ENCODE measurements at places on chromosomes 7 and 10. TPM values are rescaled to one million over a fixed set of nuclear protein-coding genes. Genes with fewer than 3 reads are reported as not detected.

GRCh38 chr7:158325530-158326381 is 261.9 kb downstream of the PTPRN2 start:
- no peak overlapping the region for H3K4me3 ChIP-seq
- H3K27ac ChIP-seq, result no peak overlapping the region
- no peak for DNase-seq
- no peaks in the 10 kb centered on the region for H3K36me3 ChIP-seq
- H3K4me1 ChIP-seq, result no peaks in the 10 kb centered on the region
- H3K27me3 ChIP-seq, result no peaks in the 10 kb centered on the region

DNA sequence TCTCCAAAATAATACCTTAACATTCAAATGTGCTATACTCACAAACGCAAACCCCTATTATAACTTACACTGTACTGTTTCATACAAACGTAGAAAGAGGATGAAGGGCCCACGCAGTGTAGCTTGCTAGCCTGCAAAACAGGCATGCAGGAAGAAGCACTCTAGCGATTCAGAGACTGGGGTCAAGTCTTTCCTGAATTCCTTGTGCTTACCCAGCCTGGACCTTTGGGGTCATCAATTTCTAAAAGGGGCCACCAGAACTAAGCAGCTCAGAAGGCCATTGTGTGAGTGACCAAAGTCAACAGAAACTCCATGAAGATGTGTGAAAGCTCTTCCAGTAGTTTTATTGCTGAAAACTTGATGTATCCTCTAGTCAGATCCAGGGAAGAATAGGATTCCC is 111.9 kb downstream of the SVIL start:
- H3K27me3 ChIP-seq, result no peaks in the 10 kb centered on the region
- peaks cover 10% of the 10 kb centered on the region for H3K36me3 ChIP-seq
- H3K4me1 ChIP-seq, result no peaks in the 10 kb centered on the region
- DNase-seq, result no peak
- no peak overlapping the region for H3K4me3 ChIP-seq

GRCh38 chr10:51097546-51097945 is 23.3 kb downstream of the PRKG1 start:
- H3K4me3 ChIP-seq, result no peak overlapping the region
- H3K36me3 ChIP-seq, result no peaks in the 10 kb centered on the region
- no peaks in the 10 kb centered on the region for H3K27me3 ChIP-seq
- no peak overlapping the region for H3K27ac ChIP-seq
- no peak for DNase-seq

DNA sequence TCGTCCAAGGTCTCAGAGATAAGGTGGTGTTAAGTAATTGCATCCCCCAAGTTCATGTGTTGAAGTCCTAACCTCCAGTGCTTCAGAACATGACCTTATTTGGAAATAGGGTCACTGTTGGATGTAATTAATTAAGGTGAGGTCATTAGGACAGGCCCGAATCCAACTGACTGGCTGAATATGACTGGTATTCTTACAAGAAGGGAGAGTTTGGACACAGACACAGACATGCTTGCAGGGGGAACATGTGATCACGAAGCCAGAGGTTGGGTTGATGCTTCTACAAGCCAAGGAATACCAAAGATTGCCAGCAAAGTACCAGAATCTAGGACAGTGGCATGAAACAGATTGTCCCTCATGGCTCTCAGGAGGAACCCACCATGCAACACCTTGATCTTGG is 173.5 kb upstream of the LYZL2 start:
- H3K27ac ChIP-seq, result no peak overlapping the region
- H3K4me1 ChIP-seq, result no peaks in the 10 kb centered on the region
- DNase-seq, result no peak
- no peaks in the 10 kb centered on the region for H3K27me3 ChIP-seq
- no peak overlapping the region for H3K4me3 ChIP-seq

- DNase-seq, result no peak
- H3K4me3 ChIP-seq, result peak overlapping the region; percentile 37
- H3K27ac ChIP-seq, result no peak overlapping the region
- H3K27me3 ChIP-seq, result no peaks in the 10 kb centered on the region
Measured at GRCh38 chr7:134431815-134432214, 27.1 kb downstream of the AKR1B1 start.

TMEM236 gene
- polyA plus RNA-seq, result 1.4 TPM

DNA sequence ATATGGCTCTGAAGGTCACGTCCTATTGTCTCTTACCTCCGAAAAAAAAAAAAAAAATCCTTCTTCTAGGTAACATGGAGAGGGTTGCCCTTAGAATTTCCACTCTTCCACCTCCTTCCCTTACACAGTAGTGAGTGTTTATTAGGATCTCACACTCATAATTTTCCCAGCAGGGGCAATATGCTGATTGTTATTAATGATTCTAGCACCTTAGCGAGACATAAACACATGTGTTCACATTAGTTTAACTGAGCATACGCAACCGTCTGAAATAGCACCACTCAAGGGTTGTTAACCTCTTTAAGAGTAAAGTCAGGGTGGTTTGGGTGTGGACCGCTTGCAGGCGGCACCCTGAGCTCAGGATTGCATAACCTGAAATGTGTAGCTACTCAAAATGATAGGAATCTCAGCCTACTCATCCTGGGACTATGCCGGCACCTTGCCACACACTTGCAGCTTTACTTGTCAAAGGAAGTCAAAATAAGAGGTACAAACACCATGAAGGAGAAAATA is 52.2 kb downstream of the CPEB3 start:
- peak overlapping the region; percentile 68 for H3K4me3 ChIP-seq
- H3K27me3 ChIP-seq, result no peaks in the 10 kb centered on the region
- peak overlapping the region; percentile 47 for H3K27ac ChIP-seq
- H3K4me1 ChIP-seq, result peaks cover 19% of the 10 kb centered on the region
- no peaks in the 10 kb centered on the region for H3K36me3 ChIP-seq

GRCh38 chr10:131695496-131696165 is 205.2 kb upstream of the PPP2R2D start:
- H3K4me1 ChIP-seq, result no peaks in the 10 kb centered on the region
- no peaks in the 10 kb centered on the region for H3K27me3 ChIP-seq
- no peak overlapping the region for H3K4me3 ChIP-seq
- no peaks in the 10 kb centered on the region for H3K36me3 ChIP-seq

Measured in pancreas (tissue), 10 donors.